ENCODE measurements at places on chromosomes 5 and 9.

DNA sequence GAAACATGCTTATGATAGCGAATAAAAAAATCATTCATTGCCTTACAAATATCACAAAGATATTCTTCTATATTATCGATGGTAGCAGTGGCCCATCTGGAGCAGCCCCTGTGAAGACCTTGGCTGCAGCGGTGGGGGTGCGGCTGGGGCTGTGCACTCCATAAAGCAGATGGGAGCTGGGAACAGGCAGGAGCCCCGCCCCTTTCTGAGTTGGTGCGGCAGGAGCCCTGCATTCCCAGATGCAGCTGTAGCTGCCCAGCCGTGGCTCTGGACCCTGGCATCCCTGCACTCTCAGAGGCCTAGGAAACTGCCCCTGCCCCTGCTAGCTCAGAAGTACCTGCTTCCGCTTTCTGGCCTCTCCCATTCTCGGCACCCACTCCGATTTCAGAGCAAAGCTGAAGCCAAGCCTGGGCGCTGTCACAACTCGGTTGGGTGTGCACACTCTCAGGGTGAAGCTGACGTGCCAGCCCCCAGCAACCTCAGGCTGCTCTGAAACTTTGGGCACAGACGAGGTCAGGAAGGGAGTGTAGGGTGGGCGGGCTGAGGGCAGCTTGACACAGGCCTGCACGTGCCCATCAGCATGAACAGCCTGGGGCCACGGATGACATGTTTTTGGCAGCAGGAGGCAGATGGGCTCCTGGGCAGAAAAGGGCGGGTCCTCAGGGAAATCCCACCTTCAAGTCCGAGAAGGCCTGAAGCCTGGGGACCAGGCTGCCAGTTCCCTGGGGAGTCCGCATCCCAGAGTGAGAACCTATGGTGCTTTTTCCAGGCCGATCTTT, 1440.8 kb upstream of the ACO1 start:
- DNase-seq = no peak

GRCh38 chr9:83521011-83521410, 17.2 kb downstream of the FRMD3 start:
- no peak for DNase-seq

DNA sequence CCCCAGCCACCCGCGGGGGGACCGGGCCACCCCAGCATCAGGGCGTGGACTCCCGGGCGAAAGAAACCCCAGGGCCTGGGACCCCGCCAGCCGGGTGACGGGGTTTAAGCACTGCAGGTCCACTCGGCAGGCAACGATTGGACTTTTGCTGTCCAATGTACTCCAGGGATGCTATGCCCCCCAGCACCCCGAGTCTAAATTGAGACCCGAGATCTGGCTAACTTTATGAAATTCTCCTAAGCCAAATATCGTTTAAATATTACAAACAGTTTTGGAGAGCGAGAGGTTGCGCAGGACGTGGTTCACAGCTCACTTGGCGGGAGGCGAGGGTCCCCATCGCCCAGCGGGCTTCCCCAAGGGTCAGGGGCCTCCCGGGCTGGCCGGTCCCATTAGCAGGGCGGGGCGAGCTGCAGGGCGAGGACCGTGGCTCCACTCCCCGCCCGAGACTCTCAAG, 384 bp upstream of the MRPS2 start:
- no peak for DNase-seq

GRCh38 chr5:106171132-106171531, 1499.6 kb downstream of the EFNA5 start:
- DNase-seq = no peak

All from SJSA1 (cell line).